ENCODE measurements at places on chromosomes 2 and 18.

- DNase-seq, result peak; percentile 85
Observed at GRCh38 chr2:85390941-85391669, 19.1 kb downstream of the CAPG start.

DNA sequence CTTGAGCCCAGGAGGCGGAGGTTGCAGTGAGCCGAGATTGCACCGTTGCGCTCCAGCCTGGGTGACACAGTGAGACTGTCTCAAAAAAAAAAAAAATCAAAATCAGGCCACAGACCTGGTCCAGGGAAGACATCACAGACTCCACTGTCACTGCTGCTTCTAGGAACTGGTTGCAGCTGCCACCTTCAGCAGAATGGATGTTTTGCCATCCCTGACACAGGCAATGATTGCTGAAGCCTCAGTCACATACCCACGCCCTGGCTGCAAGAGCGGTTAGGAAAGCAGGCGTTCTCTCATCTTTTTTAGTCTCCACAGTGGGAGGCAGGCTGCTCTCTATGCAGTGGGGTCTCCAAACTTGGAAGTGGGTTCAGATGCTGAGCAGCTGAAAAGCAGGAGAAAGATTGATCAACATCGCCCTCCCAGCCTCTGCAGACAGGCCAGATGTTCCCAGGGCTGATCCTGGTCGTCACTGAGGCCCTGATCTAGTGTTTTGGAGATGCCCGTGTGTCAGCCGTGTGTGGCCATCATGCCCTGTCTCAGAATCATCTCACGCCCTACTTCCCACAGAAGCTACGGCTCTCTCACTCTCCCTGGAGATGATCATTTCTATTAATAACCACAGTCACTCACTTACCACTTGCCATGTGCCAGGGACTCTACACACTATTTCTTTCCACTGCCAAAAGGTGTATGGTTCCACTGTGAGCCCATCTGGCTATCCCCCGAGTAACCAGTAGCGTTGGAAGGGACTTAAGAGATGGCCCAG is 91.8 kb downstream of the PLB1 start:
- DNase-seq, result no peak

- peak; percentile 94 for DNase-seq
Observed at GRCh38 chr18:48376406-48376805, 32.8 kb downstream of the ZBTB7C start.

DNA sequence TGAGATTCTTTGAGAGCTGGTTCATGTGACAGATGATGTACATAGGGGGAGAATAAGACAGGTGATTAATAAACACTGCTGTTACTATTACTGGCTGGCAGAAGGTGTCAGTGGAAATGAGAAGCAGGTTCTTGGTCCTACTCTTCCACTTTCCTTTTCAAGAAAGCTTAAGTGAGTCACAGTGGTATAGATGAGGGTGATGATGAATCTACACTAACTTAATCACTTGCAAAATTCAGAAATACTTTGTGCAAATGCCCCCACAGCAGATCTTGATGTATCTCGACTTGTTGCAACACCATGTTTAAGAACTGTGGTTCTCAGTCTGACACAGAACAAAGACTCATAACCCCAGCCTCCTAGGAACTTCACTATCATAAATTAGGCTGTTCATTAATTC is 35.9 kb upstream of the MGAT5 start:
- no peak for DNase-seq

- no peak for DNase-seq
Observed at GRCh38 chr2:166240387-166241313, 112.8 kb upstream of the SCN1A start.

- no peak for DNase-seq
Observed at GRCh38 chr18:60044290-60045006, 144.7 kb downstream of the PMAIP1 start.

DNA sequence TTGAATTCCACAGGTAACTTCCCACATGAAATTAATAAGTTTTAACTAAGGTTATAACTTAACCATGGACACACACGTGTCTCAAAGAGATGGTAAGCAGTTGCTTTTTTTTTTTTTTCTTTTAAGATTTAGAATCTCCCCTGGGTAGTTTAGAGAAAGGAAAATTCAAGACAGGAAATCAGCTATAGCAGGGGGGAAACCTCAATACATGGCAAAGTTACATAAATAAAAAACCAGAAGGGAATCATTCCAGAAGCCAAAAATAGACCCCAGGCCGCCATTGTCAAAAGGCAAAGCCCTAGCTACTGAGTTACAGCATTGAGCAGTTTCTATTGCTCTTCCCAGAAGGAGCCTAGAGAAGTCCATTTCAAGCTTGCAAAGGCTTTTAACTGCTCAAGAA is 91.5 kb upstream of the ZNF236 start:
- DNase-seq, result no peak

- DNase-seq, result no peak
Observed at GRCh38 chr2:65396348-65397026, 35.9 kb downstream of the SPRED2 start.
